Mesenteric fat pad (tissue), 1 donor: ENCODE measurements at places on chromosomes 7 and 10. TPM values are rescaled to one million over a fixed set of nuclear protein-coding genes. Genes with fewer than 3 reads are reported as not detected.

DNA sequence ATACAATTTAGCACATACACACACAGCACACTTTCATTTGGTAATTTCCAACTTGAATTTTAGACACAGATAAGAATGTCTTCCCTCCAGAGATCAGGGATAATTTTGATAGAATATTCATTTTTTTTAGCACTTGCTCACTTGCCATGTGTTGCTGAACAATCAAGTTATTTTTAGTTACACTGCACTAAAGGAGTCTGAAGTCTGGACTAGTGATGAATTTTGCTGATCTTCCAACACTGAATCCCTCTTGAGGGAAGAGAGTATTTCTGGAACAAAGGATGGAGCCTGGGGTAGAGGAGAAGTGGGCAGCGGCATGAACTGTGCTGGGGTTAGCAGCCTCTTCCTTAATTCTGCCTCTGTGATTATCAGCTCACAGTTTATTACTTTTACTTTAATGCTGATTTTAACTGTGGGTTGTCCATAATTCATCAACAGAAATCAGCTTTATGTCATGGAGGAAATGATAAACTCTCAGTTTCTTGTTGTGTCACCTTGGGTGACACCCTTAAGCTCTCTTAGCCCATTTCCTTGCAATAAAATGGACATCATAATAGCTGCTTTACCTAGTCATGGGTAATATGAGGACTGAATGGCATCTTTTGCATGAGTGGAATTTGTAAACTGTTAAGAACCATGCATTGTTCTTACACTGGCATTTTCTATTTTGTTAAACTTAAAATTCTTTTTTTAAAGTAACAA, 32.1 kb downstream of the SGPL1 start:
- DNase-seq = no peak

DNA sequence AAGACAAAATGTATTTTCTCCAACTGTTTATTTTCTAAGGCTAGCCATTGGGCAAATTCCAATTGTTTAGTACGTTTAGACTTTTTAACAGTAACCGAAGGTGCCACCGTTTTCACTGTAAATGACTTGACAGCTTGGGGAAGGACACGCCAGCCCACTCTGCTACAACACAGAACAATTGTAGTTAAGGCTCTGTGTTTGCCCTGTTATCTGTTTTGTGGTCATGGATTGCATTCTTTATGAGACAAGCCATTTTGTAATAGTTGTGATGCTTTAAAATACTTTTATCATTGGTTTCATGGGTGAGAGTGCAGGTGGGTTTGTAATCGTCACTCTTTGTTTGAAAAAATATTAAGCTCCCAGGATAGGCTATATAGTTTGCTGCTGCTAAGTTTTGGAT, 6.6 kb upstream of the PITRM1 start:
- no peak for DNase-seq

GRCh38 chr10:74652664-74653063, 173.7 kb upstream of the KAT6B start:
- no peak for DNase-seq

DNA sequence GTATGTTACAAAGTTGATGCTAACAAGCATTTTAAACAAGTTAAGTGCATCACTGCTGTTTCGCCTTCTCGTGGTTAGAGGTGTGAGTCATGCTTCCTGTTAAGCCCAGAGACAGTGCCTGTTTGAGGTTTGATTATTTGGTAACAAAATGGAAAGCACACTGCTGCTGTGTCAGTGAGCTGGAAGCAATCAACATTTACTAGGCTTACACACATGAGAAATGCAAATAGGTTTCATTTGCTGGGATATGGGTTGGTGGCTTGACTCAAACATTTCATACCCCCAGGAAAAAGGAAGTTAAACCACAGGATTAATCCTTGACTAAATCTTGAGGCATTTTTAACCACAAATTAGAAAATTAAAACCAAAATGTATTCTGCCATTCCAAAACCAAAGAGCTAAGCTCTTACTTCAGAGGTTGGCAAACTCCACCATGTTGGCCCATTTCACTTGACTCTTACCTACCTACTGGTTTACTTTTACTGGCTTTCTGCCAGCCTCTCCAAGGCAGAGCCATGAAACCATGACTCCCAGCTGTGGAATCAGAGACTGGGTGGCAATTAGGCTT, 139.2 kb downstream of the ETV1 start:
- no peak for DNase-seq

GRCh38 chr7:47573758-47574481, 8.0 kb downstream of the TNS3 start:
- no peak for DNase-seq

GRCh38 chr10:48604991-48605508, at the start of gene ARHGAP22:
ARHGAP22 (minus strand) TSS chr10:48605073; CDS start chr10:48604796, 277 bp downstream.
- DNase-seq = peak; percentile 89

- DNase-seq = no peak
These were observed 2.4 kb downstream of the CHST12 start for GRCh38 chr7:2405601-2406345.

GRCh38 chr7:115885550-115885949, 145.0 kb downstream of the TFEC start:
- DNase-seq = no peak

PNLIP gene
- 1.5 TPM for total RNA-seq

FGL2 gene
- total RNA-seq = 34.4 TPM

MTPN gene
- 103 TPM for total RNA-seq
